CD4-positive, alpha-beta T cell treated with Interleukin-4 for 1 hour (primary cell): ENCODE measurements at places on chromosomes 16 and 17.

DNA sequence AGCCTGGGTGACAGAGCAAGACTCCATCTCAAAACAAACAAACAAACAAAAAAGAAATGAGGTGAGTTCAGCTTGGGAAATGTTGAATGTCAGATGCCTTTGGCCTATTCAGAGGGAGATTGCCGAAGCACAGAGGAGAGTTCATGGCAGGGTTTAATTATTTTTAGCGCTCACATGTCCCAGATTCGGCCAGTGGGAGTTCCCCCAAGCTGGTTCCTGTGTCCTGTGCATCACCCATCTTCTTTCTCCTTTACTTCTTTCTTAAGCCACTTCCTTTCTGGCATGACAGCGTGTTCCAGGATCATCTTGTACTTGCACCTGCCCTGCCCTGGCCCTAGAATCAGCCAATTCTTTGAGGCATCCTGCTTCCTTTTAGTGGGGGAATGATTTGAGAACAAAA is 9.2 kb downstream of the MPV17L start:
- DNase-seq: peak; percentile 49

GRCh38 chr17:79852748-79853147 is 13.5 kb upstream of the CBX4 start:
- no peak for DNase-seq

GRCh38 chr17:79792984-79793923 is 3.6 kb downstream of the CBX8 start:
- no peak for DNase-seq

DNA sequence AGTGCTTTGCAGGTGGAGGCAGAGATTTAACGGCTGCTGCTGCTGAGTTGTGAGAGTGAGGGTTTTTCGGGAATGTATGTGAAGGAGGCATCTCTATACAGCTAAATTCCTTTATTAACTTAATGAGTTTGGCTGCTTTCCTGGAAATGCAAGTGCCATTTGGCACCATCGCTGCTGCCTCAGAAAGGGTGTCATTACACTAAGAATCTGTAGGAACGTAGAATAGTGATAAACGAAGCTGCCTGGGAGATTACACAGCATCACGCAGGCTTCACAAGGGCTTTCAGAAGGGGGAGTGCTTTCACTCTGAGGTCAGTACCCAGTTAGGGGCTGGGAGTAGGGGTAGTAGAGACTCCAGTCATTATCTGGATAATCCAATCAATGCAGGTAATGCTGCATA is 14.1 kb upstream of the NLRP1 start:
- DNase-seq: no peak

DNA sequence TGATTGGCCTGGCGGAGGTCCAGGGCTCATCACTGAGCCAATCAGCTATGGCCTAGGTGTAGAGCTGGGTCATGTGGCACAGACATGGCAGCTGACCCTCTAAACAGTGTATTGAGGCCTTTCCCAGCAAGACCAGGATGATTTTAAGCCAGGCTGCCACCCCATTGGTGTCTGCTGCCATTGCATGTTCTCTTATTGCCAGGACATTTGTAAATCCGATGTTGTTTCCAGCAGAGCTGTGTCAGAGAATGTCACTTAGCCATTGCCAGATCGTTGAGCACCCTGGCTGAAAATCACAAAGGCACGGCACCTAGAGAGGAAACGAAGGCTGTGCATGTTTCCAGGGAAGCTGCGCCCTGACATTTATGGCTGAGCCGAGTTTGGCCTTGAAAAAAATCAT is 33.4 kb downstream of the RBFOX1 start:
- DNase-seq: no peak

GRCh38 chr17:45146166-45146565 is 2.1 kb upstream of the HEXIM1 start:
- DNase-seq: no peak

DNA sequence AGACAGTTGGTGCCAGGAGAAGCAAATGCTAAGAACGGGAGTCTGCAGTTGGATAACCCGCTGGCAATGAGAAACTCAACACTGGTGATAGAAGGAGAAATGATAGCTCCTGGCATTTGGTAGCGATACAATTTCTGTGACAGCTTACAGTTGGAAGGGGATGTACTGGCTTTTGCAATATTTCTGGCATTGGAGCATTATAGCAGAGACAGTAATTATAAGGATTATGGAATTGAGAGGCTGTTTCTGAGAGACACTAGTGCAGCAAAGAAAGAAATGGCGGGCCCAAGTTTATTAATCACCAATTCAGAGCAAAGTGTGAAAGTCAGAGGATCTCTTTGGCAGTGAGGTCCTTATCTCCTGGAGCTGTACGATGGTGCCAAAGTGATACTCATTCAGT is 16.1 kb upstream of the SDK2 start:
- no peak for DNase-seq

GRCh38 chr17:47952171-47953021 is 5.3 kb downstream of the PRR15L start:
- no peak for DNase-seq

DNA sequence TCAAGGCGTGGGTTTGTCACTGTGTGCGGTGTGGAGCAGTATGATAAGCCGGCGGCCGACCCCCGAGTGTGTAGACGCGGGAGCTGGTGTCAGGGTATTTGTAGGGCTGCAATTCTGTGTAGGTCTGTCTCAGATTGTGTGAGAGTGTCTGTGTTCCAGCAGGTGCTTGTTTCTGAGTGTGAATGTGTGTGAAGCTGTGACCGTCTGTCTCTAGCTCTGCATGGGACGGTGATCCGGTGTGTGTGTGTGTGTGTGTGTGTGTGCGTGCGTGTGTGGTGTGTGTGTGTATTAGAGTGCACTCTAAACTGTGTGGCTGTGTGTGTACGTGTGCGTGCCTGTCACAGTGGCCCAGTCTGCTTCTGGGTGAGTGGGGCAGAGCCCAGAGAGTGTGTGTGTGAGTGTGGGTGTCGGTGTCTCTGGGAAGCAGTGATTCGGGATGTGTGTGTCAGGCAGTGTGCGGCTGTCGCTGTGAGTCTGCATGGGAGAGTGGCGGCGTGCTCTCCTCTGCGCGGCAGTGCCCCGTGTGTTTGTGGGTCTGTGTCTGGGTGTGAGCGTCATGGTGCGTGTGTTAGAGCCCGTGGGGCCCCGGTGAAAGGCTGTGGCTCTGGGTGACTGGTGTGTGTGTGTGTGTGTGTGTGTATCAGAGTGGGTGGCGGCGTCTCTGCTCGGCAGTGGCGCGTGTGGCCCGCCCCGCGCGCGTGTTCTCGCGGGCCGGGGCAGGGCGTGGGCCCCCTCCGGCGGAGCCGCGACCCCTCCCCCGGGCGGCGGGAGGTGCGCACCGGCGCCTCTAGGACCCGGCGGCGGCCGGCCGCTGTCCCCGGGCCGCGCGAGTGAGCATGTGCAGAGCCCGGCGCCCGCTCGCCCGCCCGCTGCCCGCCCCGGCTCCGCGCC is at the start of gene WSCD1:
Gene WSCD1, plus strand, starts transcription at position 841 of the 891 bp plus-strand sequence. CDS start 10,280 bp downstream, outside the sequence.
- no peak for DNase-seq

DNA sequence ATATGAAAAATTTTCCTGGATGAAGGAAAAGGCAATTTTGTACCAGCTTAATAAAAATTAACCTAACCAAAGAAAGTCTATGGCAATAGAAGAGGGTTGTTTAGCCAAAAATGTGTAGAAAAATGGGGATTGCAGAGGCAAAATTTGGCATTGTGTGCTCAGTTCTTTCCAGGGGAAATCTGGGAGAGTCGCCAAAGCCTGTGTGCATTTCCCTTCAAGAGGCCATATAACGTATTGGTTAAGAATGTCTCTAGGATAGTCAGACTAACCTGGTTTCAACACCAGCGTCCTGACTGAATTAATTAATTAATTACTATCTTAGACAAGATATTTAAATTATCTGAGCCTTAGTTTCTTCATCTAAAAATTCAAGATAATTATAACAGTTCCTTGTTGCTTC is 44.8 kb upstream of the HLF start:
- no peak for DNase-seq

DNA sequence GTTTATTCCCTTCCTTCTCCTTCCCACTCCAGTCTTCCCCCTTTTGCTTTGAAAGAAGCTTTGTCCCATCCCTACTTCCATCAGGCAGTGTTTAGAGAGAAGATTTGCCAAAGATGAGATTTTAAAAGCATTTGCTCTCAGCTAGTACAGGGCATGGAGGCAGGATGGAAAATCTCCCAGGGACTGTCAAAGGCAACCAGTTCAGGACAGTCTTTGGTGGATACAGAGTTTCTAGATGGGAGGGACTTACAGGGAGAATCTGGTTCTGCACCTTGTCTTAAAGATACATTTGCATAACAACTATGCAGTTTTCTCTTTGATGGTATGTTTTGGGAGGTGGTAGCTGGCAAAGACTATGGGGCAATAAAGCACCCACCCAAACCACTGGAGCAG is 26.2 kb downstream of the CHD9 start:
- DNase-seq: no peak

DNA sequence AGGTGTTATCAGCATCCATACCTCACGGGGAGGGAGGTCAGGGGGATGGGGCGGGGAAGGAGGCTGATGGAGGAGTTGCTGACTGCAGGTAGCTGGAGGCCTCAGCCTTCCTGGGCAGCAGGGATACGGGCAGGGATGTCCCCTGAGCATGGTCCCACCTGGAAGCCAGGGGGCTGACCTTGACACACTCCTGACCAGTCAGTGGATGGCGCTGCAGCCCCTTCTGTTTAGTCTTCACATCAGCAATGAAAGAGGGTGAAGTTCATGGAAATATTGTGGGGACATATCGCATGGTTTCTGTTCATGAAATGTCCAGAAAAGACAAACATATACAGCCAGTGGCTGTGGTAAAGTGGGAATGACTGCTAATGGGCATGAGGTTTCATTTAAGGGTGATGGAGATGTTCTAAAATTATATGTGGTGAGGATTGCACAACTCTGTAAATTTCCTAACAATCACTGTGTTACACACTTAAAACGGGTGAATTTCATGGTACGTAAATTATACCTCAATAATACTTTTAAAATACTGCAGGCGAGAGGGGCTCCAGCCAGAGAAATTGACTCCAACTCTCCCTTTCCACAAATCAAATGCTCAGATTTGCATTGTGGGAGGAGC is 489.6 kb downstream of the CDH13 start:
- no peak for DNase-seq
